ENCODE measurements at places on chromosomes 3 and 15.

DNA sequence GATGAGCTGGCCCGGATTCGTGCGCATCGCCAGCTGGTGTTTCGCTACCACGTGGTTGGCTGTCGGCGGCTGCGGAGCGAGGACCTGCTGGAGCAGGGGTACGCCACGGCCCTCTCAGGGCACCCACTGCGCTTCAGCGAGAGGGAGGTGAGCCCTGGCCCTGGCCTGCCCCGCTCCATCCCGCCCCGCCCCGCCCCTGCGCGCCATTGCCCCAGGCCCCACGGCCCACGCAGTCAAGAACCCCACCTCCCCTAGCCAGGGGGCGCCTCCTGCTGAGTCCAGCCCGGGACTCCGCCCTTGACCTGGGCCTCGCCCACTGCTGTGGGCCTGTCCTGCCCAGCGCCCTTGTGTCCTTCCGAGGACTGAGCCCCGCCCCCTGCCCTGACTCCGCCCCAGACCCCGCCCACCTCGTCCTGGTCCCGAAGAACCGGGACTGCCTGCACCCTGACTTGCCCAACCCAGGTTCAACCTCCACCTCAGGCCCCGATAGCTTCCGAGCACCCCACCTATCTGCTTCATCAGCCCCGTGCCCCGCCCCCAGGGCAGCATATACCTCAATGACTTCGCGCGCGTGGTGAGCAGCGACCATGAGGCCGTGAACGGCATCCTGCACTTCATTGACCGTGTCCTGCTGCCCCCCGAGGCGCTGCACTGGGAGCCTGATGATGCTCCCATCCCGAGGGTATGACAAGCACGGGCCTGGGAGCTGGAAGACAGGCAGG is 14.8 kb downstream of the NT5DC2 start:
- no peak overlapping the region for H3K4me3 ChIP-seq
- H3K27ac ChIP-seq: no peak overlapping the region
- DNase-seq: no peak
- H3K27me3 ChIP-seq: no peaks in the 10 kb centered on the region

- no peaks in the 10 kb centered on the region for H3K36me3 ChIP-seq
- DNase-seq: no peak
These were observed 50.1 kb downstream of the UMPS start for GRCh38 chr3:124780356-124780755.

DNA sequence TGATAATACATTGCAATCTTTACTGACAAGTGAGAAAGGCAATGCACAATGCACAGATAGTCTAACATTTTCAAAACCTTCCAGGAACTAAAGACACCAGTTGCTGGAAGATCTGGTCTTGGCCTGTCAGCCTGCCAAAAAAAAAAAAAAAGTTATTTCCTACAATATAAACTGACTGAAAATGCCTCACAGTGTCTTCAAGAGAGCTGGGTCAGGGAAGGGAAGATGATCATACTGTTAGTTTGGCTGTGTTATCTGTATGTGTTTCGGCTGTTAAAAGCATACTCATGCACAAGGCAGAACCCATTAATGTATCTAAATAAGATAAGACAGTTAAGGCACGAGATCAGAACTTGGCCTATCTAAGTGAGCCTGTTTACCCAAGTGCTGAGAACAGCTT is 673.4 kb downstream of the MECOM start:
- H3K4me1 ChIP-seq: no peaks in the 10 kb centered on the region
- H3K36me3 ChIP-seq: no peaks in the 10 kb centered on the region
- H3K27ac ChIP-seq: no peak overlapping the region

DNA sequence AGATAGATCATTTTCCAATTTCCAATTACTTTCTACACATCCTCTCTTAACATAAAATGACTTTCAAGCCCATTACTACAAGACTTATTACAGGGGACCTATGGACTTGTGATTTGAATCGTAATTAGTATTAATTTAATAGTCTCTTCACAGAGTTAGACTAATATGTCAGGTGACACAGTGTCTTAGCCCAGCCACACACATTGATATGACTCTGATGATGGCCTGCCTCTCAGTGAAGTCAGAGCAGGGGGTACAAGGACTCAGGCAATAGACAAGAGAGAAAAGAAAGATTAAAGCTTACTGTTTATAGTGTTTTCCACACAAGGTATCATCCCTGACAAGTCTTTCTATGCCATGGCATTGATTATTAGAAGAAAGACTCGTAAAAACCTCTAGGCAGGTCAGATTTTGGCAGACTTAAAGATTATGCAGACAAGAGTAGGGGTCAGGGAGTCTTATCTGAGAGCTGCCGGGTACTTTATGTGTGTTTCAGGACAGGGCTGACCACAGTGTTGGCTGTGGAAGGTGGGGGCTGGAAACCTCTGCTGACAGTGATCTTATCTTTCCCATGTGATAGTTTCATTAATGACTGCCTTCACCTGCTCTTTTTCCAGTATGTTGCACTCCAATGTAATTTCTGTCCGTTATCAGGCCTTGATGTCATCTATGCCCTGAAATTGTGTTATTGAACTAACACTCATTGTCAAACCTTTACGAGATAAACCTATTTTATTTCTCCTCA is 50.1 kb downstream of the B3GALNT1 start:
- no peak overlapping the region for H3K4me3 ChIP-seq
- no peak for DNase-seq
- no peaks in the 10 kb centered on the region for H3K4me1 ChIP-seq

- H3K27me3 ChIP-seq: no peaks in the 10 kb centered on the region
- DNase-seq: no peak
- H3K4me1 ChIP-seq: peaks cover 10% of the 10 kb centered on the region
These were observed 149.5 kb downstream of the DNAJB8 start for GRCh38 chr3:128317101-128317697.

DNA sequence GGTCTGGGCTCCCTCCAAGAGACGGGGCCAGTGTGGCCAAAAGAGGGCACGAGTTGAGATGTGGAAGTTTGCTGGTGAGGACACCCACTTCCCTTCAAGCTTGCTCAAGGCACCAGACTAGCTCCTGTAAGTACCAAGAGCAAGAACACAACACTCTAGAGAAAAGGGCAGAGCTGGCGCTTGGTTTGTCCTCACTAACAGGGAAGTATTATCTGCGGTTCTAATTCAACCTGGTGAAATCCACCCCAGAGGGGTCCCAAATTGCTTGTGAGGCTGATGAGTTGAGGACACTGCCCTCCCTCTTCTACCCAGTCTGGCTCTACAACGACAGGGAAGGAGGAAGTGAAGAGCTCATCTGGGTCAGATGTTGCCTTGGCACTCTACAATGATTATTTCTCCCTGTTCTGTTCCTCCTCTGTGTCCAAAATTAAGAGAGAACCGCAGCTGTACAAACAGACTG is 16.9 kb upstream of the FSIP1 start:
- H3K36me3 ChIP-seq: no peaks in the 10 kb centered on the region
- H3K4me1 ChIP-seq: no peaks in the 10 kb centered on the region
- no peak overlapping the region for H3K4me3 ChIP-seq
- peaks cover 36% of the 10 kb centered on the region for H3K27me3 ChIP-seq
- DNase-seq: no peak

GRCh38 chr15:34708422-34708821 is 46.4 kb downstream of the GJD2 start:
- H3K27me3 ChIP-seq: peaks cover 22% of the 10 kb centered on the region
- H3K27ac ChIP-seq: no peak overlapping the region
- no peak overlapping the region for H3K4me3 ChIP-seq
- no peak for DNase-seq
- H3K4me1 ChIP-seq: no peaks in the 10 kb centered on the region

- no peak overlapping the region for H3K27ac ChIP-seq
- no peak overlapping the region for H3K4me3 ChIP-seq
- DNase-seq: no peak
- H3K36me3 ChIP-seq: no peaks in the 10 kb centered on the region
- no peaks in the 10 kb centered on the region for H3K27me3 ChIP-seq
These were observed 107.9 kb upstream of the ALDH1A3 start for GRCh38 chr15:100771746-100772145.

DNA sequence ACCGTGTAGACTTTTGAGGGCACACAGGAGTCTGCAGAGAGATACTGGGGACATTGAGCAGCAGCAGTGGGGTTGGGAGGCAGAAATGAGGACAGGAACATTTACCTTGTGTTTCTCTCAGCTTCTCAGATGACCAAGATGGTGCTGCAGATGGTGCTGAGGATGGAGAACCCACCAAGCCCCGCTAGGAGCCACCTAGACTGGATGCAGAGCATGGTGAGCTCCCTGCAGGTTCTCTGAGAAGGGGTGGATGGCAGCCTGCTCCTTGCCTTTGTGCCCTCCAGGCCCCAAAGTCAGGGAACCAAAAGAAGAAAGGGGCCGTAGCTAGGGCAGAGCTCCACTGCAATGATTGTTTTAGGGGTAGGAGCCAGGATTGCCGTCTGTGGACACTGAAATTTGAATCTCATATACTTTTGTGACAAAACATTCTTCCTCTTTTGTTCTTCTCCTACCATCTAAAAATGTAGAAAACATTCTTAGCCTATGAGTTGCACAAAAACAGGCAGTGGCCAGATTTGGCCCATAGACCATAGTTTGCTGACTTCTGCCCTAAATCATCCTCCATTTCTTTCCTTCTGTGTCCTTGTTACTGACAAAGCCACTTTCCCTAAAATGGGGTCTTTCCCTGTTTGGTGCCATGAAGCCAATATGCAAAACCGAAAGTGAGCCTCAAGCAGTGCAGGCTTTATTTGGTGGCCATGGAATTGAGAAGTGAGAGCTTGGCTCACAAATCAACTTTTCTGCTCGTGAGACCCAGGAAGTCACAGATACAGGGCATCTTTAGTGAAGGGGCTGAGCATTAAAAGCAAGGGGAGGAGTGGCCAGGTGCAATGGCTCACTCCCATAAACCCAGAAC is 11.9 kb upstream of the MUC20 start:
- H3K27ac ChIP-seq: no peak overlapping the region
- no peaks in the 10 kb centered on the region for H3K27me3 ChIP-seq
- DNase-seq: no peak
- peaks cover 30% of the 10 kb centered on the region for H3K36me3 ChIP-seq
- no peak overlapping the region for H3K4me3 ChIP-seq

- no peaks in the 10 kb centered on the region for H3K36me3 ChIP-seq
- H3K27me3 ChIP-seq: peaks cover 27% of the 10 kb centered on the region
- H3K27ac ChIP-seq: peak overlapping the region; percentile 39
- H3K4me1 ChIP-seq: peaks cover 9% of the 10 kb centered on the region
- peak overlapping the region; percentile 77 for H3K4me3 ChIP-seq
- no peak for DNase-seq
These were observed 891 bp upstream of the NR1D2 start for GRCh38 chr3:23944007-23944783.

GRCh38 chr3:107599772-107600145 is 77.0 kb downstream of the BBX start:
- no peaks in the 10 kb centered on the region for H3K27me3 ChIP-seq
- DNase-seq: no peak
- no peaks in the 10 kb centered on the region for H3K36me3 ChIP-seq
- peaks cover 38% of the 10 kb centered on the region for H3K4me1 ChIP-seq
- peak overlapping the region; percentile 84 for H3K4me3 ChIP-seq
- H3K27ac ChIP-seq: peak overlapping the region; percentile 90

DNA sequence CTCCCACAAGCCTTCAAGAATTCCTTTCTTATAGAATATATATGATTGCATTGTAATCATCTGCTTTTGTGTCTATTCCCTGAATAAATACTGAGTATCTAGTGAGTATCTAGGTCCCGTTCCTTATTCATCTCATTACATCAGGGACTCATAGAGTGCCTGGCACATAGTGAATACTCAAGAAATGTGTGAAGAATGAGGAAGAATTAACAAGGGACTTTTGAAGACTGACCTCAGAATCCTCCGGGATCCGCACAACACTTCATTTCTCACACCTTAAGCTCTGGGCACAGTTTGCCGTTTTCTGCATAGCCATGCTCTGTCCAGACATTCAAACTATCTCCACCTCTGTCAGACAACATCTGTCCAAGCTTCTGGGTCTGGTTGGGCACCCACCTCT is 108.8 kb downstream of the STAC start:
- H3K27ac ChIP-seq: no peak overlapping the region
- no peaks in the 10 kb centered on the region for H3K36me3 ChIP-seq
- no peak for DNase-seq

GRCh38 chr3:136141291-136141785 is 54.8 kb downstream of the MSL2 start:
- H3K27me3 ChIP-seq: no peaks in the 10 kb centered on the region
- H3K4me3 ChIP-seq: no peak overlapping the region
- peaks cover 6% of the 10 kb centered on the region for H3K4me1 ChIP-seq
- peaks cover 10% of the 10 kb centered on the region for H3K36me3 ChIP-seq
- no peak overlapping the region for H3K27ac ChIP-seq

DNA sequence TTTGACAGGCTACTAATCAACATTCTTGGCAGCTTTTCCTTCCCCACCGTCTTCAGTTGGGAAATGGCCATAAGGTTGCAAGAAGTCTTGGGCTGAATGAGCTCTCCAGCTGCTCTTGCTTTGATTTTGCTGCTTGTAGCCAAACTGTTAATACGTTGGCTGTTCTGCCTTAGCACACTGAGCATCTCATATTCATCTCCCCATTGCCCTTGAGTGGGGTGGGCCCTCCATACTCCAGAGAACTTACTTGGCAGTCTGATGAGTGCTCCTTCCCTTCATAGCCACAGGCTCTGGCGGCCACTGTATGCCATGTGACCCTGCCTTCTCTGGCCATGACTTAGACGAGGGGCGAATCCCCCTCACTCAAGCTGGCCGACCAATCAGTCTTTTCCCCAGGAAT is 25.8 kb upstream of the PAQR5 start:
- H3K27ac ChIP-seq: no peak overlapping the region
- peaks cover 12% of the 10 kb centered on the region for H3K27me3 ChIP-seq
- H3K4me3 ChIP-seq: no peak overlapping the region
- H3K36me3 ChIP-seq: no peaks in the 10 kb centered on the region
- no peak for DNase-seq
- no peaks in the 10 kb centered on the region for H3K4me1 ChIP-seq

DNA sequence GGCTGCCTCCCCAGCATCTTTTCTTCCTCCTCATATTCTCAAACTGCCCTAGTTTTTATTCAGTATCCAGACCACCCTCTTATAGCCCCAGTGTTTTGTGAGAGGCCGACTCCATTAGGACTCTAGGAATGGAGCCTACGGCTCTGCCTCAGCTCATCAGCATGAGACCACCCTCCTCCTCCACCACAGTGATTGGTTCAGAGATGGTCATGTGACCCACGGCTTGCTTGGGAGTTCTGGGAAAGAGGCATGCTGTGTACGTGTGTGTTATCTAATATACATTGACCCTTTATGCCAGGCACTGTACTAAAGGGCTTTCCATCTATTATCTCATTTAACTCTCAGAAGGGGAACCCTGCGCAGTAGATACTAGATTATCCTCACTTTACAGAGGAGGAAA is 17.8 kb upstream of the CMTM7 start:
- H3K27ac ChIP-seq: no peak overlapping the region
- peaks cover 27% of the 10 kb centered on the region for H3K4me1 ChIP-seq
- no peak overlapping the region for H3K4me3 ChIP-seq
- no peak for DNase-seq
- H3K36me3 ChIP-seq: peaks cover 3% of the 10 kb centered on the region
